ENCODE measurements at places on chromosomes 5 and 9.

- no peak for DNase-seq
Observed at GRCh38 chr9:10911373-10911772, 298.6 kb upstream of the PTPRD start.

GRCh38 chr5:76771705-76772405, 47.0 kb upstream of the F2RL1 start:
- DNase-seq = no peak

DNA sequence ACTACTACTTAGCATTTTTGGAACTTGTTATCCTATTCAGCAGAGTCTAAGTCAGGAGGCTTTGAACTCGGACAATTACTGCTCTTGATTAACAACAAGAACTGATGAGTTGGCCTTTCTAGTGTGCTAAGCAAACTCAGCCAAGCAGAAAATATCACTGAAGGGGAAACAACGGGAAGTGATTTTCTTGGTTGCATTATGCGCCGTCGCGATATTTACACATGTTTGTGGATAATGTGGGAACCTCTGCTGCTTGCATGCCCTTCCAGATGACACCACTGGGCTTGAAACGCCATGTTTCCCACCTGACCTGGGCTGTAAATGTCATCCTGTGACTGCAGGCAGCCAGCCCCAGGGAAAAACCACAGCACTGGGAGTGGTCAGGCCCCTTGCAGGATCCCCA, 205.5 kb downstream of the PAX5 start:
- no peak for DNase-seq

- DNase-seq = no peak
Observed at GRCh38 chr5:178371362-178372111, 138.9 kb upstream of the PHYKPL start.

- no peak for DNase-seq
Observed at GRCh38 chr9:129398961-129399633, 221.0 kb upstream of the IER5L start.

- DNase-seq = no peak
Observed at GRCh38 chr5:145587710-145588109, 247.4 kb downstream of the PRELID2 start.
